ENCODE measurements at places on chromosomes 1 and 21. TPM values are rescaled to one million over a fixed set of nuclear protein-coding genes. Genes with fewer than 3 reads are reported as not detected.

- H3K4me3 ChIP-seq: no peak overlapping the region
- H3K27me3 ChIP-seq: peaks cover 7% of the 10 kb centered on the region
These were observed 107.0 kb downstream of the KIF26B start for GRCh38 chr1:245261786-245262185.

DNA sequence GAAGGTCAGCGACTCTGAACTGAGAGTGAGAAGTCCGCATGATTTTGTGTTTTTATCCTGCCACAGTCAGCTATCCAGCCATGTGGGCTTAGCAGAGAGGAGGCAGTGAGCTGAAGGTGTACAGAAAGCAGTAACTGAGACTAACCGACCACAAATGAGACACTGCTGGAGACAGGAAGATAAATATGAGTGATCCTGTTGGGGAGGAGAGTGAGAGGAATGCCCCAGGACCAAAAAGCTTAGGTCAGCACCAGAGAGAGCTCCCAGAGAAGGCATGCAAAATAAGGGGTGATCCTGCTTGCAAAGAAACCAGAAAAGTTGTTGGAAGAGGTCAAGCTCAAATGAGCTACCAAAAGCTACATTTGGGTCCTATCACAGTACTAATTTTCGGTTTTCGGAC is 63.7 kb downstream of the HLCS start:
- DNase-seq: no peak
- H3K27ac ChIP-seq: no peak overlapping the region
- no peaks in the 10 kb centered on the region for H3K36me3 ChIP-seq
- no peaks in the 10 kb centered on the region for H3K27me3 ChIP-seq
- H3K4me3 ChIP-seq: no peak overlapping the region

The FBXO2 gene
- total RNA-seq: 1.2 TPM

- H3K4me3 ChIP-seq: no peak overlapping the region
- H3K36me3 ChIP-seq: no peaks in the 10 kb centered on the region
- no peaks in the 10 kb centered on the region for H3K27me3 ChIP-seq
- no peak for DNase-seq
These were observed 682.9 kb upstream of the PTBP2 start for GRCh38 chr1:96038636-96039035.

The KCNA2 gene
- 0.61 TPM for total RNA-seq

All from colonic mucosa (tissue), 4 donors.